Activated naive CD4-positive, alpha-beta T cell (primary cell): ENCODE measurements at places on chromosomes 7 and 10.

DNA sequence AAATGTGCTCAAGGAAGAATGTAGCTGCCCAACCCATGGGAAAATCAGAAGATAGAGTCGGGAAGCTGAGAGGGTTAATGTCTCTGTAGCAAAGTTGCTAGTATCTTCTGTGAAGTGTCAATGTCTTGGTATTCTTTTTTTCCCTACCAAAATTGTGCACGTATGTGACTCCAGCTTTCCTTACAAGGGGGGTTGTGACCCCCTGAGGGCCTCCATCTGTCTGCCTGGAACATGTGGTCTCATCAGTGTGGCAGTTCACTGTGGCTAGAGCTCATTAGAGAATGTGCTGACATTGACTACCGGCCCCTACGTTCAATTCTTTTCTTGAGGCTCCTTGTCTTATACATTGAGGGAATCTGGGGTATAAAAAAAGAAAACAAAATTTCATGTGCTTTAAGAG lies 725.2 kb upstream of the CELF2 start:
- DNase-seq = no peak

GRCh38 chr10:35907548-35907947 lies 265.5 kb upstream of the FZD8 start:
- no peak for DNase-seq

- DNase-seq = no peak
Observed at GRCh38 chr7:42055171-42055570, 181.8 kb downstream of the GLI3 start.

GRCh38 chr10:132202070-132202970 lies 15.6 kb downstream of the DPYSL4 start:
- DNase-seq = no peak

DNA sequence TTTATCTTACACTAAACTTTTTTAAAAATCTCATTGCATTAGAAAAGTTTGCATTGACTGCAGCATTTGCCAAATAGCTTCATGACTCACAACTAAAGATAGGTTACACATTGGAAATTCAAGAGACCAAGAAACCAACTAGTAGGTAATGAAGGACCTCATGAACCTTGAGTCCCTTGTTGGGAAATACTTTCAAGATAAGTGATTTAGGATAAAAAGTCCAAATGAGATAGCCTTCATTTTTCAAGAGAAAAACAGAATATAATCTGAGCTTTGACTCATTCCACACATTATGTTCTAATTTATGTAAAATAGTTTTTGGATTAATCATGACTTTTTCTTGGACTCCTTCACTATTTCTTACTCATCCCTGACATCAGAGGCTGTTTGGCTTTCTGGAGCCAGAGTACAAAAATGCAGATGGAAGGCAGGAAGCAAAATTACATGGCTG lies 13.1 kb upstream of the LIPF start:
- no peak for DNase-seq
